ENCODE measurements at places on chromosomes 13 and 19.

DNA sequence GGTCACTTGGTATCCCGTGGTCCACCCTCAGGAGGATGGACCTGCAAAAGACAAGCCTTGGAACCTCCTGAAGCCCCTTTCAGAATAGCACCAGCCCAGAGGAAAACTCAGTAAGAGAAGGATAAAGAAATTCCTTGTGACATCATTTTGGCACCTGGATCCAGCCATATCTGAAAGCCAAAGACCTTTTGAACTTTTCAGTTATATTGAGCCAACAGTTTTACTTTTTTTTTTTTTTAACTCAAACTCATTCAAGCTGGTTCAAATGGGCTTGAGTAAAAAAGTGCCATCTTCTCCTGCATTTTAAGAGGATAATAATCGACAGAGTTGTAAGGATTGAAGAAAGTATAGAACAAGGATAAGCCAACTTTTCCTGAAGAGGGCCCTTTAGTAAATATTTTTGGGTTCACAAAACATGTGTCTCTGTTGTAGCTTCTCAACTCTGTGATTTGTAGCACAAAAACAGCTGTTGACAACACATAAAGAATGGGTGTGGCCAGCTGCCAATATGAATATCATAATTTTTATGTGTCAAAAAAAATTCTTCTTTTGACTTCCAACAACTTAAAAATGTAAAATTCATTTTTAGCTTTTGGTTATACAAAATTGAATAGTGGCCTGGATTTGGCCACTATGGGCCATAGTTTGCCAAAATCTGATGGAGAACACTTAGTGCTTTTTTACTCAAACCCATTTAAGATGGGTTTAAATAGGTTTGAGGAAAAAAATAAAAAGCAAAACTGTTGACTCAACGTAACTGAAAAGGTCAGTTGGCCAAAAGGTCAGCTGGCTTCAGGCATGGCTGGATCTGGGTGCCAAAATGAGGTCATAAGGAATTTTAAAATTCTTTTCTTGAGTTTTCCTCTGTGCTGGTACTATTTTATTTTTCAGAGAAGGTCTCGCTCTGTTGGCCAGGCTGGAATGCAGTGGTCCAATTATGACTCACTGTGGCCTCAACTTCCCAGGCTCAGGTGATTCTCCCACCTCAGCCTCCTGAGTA is 50.7 kb downstream of the ACSBG2 start:
- no peak for DNase-seq

- no peak for DNase-seq
These were observed 96.4 kb downstream of the SPRY2 start for GRCh38 chr13:80244574-80244973.

GRCh38 chr19:42693760-42694350 is 46.4 kb downstream of the PSG3 start:
- DNase-seq, result peak; percentile 6

- DNase-seq, result no peak
These were observed 58.9 kb downstream of the RXFP2 start for GRCh38 chr13:31798189-31798588.

GRCh38 chr19:50196322-50196932 is 7.0 kb upstream of the MYH14 start:
- DNase-seq, result no peak

DNA sequence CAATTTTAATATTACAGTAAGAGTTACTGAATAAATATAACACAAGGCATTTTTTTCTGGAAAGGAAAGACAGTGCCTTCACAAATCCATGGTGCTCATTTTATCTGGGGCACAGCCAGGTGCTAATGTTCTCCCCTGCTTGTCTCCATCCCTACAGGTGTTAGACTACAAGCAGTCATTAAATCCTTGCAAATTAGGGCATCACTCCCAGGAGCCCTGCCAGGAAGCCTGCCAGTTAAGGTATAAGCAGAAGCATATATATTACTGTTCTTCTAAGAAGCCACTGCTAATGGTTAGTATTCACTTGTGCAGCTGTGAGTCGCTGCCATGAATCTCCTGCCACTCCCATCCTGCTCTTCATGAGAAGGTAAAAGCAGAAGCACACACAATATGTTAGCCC is 149.7 kb downstream of the OXGR1 start:
- DNase-seq, result no peak

DNA sequence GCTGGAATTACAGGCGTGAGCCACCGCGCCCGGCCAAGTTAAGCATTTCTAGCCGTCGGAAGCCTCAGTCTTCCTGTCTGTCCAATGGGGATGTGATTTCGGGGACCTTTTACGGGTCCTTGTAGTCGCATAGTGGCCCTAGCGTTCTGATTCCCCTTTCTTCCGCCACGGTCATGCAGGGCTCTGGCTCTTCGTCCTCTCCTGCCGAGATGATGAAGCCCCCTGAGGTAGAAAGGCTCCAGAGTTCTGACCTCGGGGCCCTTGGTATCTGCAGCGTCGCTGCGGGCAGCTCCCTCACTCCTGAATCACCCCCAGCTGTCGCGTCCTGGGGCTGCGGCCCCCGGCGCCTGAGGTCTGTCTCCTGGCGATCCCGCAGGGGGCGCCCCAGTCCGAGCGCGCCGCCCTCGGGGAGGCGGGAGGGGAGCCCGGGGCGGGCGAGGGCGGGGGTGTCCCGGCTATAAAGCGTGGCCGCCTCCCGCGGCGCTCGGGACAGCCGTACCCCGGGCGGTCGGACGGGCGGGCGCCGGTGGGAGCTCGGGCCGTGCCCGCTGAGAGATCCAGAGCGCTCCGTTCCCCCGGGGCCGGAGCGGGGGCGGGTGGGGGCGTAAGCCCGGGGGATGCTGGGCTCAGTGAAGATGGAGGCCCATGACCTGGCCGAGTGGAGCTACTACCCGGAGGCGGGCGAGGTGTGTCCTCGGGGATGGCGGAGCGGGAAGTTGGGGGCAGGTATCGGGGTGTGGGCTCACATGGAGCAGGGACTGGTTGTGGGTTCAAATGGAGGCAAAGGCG is at the start of gene FOXA3:
Gene FOXA3, plus strand, starts transcription at position 487 of the 789 bp plus-strand sequence. Its CDS starts 131 bp downstream, at position 618.
- DNase-seq, result no peak

DNA sequence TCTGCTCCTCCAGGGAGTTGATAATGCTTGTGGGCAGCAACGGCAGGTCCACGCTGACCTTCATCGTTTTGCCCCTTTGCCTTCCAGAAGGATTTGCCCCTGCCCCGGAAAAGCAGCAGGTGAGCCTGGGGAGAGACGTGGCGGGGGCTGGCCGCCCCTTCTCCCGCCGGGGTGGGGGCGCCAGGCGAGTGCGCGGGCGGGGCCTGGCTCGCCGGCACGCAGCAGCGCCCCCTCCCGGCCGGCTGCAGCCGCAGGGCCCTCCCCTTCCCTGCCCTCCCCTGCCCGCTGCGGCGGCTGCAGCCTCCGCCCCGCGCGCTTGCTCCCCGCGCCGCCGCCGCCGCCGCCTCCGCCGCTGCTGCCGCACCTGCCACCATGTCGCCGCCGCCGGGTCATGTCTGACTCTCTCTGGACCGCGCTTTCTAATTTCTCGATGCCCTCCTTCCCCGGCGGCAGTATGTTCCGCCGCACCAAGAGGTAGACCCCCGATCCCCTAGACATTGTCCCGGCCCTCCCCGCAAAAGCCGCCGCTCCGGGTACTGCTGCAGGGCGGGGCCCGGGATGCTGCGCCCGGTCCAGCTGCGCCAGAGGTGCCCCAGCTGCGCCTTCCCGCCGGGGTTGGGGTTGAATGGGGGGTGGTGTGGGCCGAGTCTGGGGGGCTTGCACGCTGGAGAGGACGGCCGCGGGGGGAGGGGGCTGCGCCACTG is at the start of gene MAST1:
Gene MAST1, plus strand, starts transcription at position 334 of the 704 bp plus-strand sequence. Its CDS starts 58 bp downstream, at position 392.
- DNase-seq, result no peak

All from epithelial cell of proximal tubule (primary cell).